HCEC 1CT (cell line): ENCODE measurements at places on chromosomes 6 and 20.

DNA sequence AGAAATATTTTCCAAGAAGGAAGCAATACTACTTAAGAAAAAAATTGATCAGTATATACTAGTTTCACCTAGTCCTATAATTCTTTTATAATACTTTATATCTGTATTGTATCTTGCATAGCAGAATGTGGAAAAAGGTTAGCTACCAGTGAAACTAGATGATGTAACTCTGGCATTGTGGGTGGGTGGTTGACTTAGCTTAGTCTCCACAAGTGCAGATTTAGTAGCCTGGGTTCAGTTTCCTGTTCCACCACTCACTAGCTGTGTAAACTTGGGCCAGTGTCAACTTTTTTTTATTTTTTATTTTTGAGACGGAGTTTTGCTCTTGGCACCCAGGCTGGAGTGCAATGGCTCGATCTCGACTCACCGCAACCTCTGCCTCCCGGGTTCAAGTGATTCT lies 2.0 kb downstream of the MUC21 start:
- no peak for DNase-seq

DNA sequence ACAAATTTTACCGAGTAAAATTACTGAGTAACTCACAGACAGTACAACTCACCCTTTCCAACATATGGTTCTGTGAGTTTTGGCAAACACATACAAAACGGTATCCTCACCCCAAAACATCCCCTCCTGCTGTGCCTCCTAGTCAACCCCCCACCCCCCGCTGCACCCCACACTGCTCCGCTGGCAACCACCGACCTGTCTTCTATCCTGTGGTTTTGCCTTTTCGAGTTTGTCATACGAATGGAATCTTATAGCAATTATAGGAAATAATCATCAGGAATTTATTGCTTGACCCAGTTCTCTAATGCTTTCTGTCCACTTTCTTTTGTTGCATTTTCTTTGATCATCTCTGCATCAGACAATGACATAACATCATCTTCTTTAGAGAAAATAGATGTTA lies 312.3 kb downstream of the KIF16B start:
- peak; percentile 69 for DNase-seq

GRCh38 chr6:132933090-132933489 lies 118.7 kb downstream of the RPS12 start:
- no peak for DNase-seq

GRCh38 chr6:4185419-4185818 lies 50.0 kb upstream of the ECI2 start:
- no peak for DNase-seq

DNA sequence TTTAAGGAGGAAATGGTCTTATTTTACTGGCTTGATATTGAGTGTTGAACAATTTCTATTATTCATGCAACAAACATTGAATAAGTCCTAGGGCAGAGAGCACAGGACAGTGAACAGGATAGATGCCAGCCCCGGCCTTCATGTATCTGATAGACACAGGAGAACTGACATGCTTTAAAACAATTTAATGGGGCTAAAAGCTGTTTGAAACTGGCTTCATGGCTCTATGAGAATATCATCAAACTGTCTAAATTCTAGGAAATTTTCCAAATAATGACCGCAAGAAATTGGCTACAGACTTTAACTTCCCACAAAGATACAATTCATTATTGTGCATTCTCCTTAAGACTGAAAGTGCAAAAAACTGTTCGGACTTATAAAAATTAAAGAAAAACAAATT lies 69.0 kb downstream of the ID4 start:
- no peak for DNase-seq

GRCh38 chr6:136866872-136867416 lies 44.6 kb downstream of the PEX7 start:
- DNase-seq: peak; percentile 15

GRCh38 chr20:11966186-11966585 lies 48.5 kb downstream of the BTBD3 start:
- DNase-seq: no peak

GRCh38 chr20:50654904-50655303 lies 36.4 kb downstream of the RIPOR3 start:
- no peak for DNase-seq

DNA sequence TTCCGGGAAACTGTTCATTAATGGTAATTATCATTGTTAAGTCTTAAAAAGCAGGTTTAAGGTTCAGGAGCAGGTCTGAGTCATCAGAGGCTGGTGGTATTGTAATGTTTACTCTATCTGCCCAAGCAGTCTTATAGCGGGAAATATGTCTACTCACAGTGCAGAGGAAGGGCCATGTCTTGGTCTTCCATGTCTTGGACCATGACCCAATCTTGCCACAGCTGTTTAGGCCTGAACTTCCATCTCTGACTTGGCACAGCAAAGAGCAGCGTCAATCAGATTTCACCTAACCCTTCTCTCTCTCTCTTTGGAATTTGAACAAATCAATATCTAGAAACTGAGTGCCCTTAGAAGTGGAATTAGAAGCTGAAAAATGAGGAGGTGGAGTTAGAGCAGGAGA lies 25.8 kb downstream of the SLC2A12 start:
- DNase-seq: peak; percentile 25

DNA sequence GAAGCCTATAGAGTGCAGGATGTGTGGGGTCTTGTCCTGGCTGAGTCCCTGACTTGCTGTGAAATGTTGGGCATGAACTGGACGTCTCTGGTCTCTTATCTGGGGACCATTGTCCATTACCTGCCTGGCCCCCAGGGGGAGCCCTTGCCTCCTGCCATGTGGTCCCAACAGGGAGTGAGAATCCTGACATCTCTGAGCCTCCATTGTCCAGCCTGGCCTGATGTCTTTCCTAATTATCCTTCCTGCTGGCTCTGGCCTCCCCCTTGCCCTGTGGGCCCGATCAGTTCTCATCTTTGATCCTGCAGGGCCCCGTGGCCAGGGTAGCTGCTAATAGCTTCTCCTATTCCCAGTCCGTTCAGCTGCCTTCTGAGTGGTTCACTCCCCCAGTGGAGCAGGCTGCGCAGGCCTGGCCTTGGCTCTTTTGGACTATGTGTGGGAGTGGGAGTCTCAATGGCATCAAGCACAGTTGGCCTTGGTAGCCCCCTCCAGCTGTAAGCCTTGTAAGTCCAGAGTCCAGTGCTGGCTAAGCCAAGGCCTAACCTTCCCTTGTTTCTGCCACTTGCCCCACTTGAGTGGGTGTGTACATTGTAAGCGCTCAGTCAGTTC lies 77.9 kb upstream of the RALY start:
- no peak for DNase-seq

DNA sequence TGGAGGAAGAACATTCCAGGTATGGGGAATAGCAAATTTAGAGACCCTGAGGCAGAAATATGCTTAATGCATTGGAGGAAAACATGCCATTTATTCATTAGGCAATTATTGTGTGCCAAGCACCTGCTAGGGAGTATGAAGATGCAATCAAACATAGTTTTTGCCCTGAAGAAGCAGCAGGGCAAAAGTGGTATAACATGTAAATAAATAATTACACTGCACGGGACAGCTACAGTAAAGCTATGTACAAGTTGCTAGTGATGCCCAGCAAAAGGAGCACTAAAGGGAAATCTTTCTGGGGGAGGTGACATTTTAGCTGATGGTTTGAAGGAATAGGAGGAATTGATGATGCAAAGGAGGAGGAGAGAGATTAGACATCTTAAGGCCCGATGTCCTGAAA lies 624 bp upstream of the TJAP1 start:
- DNase-seq: no peak

DNA sequence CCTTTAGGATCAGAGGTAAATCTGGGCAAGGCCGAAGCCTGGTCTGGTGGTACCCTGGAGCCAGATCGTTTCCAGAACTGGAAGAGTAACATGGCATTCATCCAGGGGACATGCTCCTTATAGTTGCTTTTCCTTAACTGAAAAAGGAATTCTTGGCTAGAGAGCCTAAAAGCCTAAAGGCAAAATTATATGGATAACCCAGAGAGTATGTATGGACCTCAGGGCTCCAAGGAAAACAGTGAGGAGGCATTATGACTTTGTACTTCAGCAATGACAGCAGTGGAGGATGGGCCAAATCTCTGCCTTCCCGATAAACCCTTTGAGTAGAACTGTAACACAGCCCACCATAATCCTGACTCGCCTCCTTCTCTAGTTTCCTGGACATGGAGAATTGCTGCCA lies 29.3 kb downstream of the ARHGAP18 start:
- no peak for DNase-seq

DNA sequence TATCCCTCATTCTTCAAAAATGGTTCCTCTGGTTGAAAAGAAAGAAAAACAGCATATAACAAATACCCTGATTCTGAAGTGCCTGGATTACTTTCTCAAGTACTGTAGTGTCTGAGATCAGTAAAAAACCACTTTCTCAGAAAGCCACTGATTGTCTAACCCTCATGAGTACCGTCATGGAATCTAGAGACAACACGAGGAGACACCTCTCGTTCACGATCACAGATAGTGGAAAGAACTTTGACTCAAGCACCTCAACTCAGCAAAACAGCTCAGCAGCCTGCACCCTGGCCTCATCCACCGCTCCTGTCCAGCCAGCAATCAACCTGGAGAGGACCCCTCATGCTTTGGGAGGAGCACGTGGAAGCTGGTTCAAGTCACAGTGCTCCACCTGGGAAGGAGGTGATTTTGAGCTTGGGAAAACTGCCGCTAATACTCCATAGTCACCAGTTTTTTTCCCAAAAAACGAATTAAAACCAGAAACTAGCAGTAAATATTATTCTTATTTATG lies 1.0 kb downstream of the SCML4 start:
- no peak for DNase-seq

- no peak for DNase-seq
Observed at GRCh38 chr20:59406446-59406845, 106.0 kb downstream of the EDN3 start.

DNA sequence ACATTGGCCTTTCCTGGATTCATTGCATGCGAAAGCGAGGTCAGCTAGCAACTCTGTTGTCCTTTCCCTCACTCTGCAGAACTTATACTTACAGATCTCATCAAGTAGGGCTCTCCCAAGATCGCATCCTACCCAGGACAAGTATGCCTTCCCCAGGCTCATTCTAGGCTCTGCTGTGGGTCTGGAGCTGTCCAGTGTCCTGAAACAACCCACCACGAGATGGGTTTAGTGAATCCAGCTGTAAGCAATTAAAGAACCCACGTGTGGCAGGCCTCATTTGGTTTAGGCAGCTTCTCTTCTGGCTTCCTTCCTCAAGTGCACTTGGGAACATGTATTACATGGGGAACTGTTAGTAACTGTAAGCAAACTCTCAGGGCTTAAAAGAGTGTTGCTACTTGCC lies 406.5 kb upstream of the CHD6 start:
- no peak for DNase-seq

GRCh38 chr6:129297592-129297991 lies 412.4 kb downstream of the ARHGAP18 start:
- DNase-seq: no peak

DNA sequence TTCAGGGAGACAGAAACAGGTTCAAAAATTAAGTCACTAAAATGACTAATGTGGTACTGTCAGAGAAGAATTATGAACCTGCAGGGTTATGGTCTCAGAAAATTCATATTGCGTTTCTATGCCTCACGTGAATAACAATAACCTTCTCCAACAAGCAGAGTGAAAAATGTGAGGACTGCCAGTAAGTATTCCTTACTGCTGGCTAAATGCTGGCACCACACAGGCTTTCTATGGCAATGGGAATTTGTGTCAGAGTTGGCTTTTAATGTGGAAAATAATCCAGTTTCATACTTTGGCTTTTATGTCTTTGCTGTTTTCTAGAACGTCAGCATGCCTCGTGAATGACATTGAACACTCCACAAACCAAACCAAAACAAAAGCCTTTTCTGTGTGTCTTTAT lies 656.0 kb downstream of the KIF16B start:
- DNase-seq: no peak

GRCh38 chr6:92700411-92700810 lies 718.9 kb downstream of the EPHA7 start:
- no peak for DNase-seq

- peak; percentile 68 for DNase-seq
Observed at GRCh38 chr6:90025523-90026061, 131.3 kb downstream of the GJA10 start.

DNA sequence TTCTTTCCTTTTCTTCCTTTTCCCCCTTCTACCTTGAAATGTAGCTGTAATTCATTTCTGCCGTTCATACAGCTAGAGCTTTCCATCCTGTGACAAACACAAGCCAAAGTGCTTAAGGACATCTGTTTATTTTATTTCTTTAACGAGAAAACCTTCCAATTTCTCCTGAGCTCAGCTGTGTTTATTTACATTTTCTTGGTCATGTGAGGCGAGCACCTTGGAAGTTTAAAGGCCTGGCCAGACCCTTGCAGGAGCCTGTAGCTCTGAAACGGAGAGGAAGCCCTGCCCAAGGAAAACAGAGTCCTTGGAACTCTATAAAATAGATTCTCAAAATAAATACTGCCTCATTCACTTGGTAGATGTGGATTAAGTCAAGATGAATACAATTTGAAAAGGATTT lies 223.1 kb downstream of the EYA2 start:
- DNase-seq: no peak

DNA sequence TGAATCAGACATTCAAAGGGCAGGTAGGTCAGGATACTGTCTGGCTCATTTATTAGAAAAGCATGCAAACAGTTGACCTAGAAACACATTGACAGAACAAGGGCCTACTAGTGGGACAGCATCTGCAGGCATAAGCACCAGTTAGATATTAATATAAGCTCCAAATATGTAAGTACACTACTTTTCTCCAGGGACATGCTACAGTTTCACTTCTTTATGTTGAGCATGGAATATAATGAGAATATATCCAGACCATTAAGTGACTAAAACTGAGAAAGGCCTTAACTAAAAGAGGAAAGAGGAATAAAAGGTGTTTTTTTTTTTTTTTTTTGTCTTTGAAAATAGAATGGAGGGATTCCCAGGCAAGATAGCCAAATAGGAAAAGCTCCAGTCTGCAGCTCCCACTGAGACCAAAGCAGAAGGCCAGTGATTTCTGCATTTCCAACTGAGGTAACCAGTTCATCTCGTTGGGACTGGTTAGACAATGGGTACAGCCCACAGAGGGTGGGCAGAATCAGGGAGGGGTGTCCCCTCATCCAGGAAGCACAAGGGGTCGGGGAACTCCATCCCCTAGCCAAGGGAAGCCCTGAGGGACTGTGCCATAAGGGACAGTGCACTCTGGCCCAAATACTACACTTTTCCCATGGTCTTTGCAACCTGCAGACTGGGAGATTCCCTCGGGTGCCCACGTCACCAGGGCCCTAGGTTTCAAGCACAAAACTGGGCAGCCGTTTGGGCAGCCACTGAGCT lies 251.6 kb downstream of the PHF3 start:
- no peak for DNase-seq

DNA sequence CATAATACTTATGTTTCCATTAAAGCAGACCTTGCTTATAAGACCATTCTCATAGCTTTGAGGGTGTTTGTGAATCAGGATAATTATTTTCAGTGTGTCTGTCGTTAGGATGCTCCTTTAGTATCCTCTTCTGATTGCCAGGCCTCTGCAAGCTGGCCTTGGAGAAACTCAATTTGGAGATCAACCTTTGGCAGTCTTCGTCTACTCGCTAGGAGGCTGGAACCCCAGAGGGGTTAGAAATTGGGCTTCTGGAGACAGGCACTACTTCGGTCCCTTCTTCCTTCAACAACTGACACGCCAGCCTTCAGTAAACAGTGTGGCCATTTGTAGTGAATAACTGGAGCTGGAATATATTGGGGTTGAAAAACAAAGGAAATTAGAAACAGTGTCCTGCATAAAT lies 100.8 kb upstream of the CITED2 start:
- DNase-seq: no peak

- DNase-seq: no peak
Observed at GRCh38 chr6:122754191-122754731, 25.3 kb upstream of the FABP7 start.

- no peak for DNase-seq
Observed at GRCh38 chr6:1067346-1067745, 244.6 kb upstream of the FOXQ1 start.
